DMS153 (cell line): ENCODE measurements at places on chromosomes 4 and X.

DNA sequence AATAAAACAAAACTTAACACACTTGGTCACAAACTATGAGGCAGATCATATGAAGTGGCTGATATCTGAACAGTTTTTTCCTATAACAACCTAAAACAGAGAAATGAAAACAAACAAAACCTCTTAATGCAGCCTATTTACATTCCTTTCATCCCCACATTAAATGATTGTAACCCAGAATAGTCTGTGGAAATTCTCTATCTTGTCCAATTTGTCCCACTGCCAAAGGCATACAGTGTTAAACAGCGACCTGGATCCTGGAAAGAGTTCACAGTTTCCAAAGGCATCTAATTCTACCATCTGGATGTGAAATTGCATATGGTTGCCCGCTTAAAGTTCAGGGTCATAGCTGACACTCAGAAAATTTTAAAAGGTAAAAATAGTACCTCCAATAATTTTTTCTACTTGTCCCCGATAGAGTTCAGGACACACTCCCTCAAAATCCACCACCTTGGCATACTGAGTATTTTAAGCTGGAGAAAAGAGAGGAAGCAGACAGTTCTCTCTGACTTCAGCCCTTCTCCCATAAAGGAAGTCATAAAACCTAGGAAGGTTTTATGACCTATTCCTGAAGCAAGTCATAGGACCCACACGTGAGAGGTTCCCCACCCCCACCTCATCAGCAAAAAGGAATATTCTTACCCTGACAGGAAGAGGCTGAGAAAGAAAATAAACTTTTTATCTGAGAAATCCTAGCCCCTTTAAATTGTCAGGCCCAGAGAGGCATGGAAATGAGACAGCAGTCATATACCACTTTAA is 270.2 kb downstream of the PAPSS1 start:
- DNase-seq = no peak

DNA sequence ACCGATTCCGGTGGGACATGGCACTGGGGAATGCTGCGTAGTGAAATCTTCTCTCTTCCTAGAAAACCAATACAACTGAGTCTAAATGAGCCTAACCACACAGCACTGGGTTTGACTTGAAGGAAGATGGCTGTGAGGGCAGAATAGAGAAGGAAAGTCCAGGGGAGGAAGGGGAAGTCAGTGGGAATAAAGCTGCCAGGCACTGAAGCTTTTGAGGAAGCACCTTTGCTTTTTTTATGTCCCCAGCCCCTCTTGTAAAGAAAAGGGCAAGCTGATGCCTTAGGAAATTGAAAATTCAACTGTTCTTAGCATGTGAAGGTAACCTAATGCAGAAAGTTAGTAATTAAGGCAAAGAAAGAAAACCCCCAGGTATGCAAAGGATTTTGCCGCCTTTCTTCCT is 20.6 kb downstream of the MED28 start:
- no peak for DNase-seq

GRCh38 chrX:103688946-103689345 is 2.4 kb upstream of the MORF4L2 start:
- peak; percentile 6 for DNase-seq

DNA sequence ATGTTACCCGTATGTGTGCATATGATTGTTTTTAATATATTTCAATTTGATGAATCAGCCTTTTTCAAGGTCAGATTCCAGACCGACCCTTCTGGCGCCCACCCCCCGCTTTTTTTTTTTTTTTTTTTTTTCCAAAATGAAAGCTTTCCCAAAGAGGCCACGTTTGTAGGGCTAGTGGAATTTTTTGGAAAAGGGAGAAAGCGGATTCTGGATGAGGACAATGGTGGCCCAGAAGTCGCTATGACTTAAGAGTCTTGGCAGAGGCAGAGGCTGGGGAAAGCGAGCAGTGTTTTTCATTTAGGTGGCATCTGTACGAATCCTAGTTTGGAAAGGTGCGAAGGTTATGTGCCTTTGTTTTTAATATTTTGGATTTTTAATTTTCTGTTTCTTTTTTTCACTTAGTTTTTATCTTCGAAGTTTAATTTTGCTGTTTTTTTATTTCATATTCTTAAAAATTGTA is 14.6 kb downstream of the NDUFB11 start:
- no peak for DNase-seq

DNA sequence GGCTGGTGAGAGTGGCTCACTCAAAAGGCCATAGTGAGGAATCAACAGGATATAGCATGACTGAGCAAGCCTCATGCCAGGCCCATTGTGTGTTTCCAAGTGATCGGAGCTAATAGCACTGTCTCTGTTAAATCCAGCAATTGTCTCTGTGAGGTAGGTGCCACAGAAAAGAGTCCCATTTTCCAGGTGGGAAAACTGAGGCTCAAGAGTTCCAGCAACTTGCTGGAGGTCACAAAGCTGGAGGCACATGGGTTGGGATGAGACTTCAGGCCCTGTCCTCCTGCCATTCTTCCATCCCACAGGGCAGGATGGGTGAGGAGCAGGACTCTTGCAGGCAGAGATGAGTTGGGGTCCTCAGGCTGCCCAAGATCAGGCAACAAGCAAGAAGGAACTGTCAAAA is 1.1 kb upstream of the CYTL1 start:
- DNase-seq = no peak

GRCh38 chrX:63713526-63713925 is 71.5 kb downstream of the ARHGEF9 start:
- no peak for DNase-seq

DNA sequence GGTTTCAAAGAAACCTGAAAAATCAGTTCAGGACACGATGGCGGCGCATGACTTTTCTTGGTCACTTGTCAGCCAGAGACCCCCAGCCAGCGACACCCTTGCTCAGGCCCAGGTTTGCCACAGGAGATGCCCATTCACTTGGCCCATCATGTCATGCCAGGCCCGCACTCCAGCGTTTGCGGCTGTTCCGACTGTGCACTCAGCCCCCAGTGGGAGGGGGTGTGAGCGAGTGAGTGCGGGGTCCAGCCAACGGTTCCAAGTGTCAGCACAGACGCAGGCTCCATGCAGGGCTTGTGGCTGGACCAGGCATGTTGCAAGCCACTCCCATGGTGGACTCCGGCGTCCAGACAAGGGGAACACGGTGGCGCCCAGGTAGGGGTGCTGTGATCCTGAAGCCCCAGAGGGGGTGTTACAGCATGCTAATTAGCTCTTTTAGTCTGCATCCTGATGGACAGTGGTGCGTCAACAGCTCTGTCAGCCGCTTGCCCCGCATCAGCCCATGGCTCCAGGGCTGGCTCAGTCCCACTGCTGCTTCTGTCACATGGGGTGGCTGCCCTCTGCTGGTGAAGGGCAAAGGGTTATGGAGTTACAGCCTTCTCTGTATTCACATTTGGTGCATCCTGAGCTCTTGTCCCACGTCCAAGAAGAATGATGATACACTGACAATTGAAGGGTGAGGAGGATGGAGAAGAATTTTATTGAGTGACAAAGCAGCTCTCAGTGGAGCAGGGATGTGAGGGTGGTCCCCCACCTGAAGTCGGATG is 3.7 kb upstream of the MAEA start:
- no peak for DNase-seq

DNA sequence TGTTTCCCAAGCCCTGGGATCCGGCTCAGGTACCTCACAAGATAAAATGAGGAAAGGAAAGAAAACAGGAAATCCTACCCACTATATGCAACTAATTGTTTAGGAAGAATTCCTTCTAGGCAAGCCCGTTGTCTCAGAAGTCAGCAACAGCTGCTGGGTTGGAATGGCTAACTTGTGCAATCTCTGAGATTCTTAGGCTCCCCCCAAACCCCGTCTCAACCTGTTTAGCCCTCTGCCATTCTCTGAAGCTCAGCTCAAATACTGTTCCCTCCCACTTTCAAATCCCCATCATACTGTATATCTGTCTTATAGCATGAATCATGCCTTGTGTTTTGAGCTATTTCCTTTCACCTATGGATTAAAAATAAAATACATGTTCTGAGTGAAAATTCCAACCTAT is 28.9 kb downstream of the STARD8 start:
- DNase-seq = no peak
